Activated CD4-positive, alpha-beta T cell treated with anti-CD3 and anti-CD28 coated beads, Interleukin-2, Interleukin-6, amounts not matched to agents 100 ng/mL and 50 ng/mL, durations not matched to agents 16 hours and 8 hours (primary cell): ENCODE measurements at places on chromosomes 3 and 15.

DNA sequence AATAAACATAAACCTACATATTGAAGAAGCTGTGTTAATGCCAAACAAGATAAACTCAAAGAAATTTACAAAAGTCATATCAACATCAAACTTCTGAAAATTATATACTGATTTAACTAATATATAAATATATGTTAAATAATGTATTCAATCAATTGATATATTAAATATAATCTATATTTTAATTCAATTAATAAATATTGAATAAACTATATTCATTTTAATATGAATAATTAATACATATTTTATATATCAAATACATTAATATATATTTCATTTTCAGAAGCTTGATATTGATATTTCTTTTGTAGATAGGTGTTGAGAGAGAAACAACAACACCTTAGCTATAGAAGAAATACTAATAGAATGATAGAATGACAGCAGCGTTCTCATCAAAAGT is 768.1 kb downstream of the MECOM start:
- DNase-seq, result no peak

- DNase-seq, result no peak
Measured at GRCh38 chr15:88769161-88769971, 33.9 kb upstream of the ACAN start.

DNA sequence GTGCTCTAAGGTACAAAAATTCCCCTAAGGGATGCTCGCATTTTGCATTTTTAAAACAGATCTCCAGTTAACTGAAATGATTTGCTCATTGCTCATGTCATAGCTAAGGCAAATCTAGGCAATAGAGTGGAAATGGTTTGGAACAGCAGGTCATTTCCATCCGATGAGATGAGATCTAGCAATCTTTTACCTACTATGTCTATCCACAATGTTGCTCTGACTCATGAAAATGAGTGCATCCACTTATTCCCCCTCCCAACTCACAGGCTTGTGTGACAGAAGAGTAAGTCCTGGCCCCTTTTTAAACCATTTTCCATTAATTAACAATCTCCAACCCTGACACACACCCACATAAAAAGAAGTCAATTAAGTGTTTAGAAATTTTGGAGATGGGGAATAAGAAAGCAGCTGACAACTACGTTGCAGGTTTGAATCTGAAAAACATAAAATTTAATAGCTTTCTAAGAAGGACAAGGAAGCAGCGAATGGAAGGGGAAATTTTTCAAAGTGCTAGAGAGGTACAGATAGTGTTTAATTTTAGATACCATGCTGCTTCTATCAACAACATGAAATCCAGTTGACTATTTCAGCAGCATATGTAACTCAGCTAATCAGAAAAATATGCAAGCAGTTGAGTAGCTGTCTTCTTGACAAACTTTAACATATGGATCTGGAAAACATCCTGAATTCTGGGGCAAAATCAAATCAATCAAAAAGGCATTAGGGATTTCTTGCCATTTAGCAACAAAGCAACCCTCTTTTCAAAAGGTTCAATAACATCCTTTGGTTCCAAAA is 112.0 kb downstream of the TMCO5A start:
- DNase-seq, result no peak

DNA sequence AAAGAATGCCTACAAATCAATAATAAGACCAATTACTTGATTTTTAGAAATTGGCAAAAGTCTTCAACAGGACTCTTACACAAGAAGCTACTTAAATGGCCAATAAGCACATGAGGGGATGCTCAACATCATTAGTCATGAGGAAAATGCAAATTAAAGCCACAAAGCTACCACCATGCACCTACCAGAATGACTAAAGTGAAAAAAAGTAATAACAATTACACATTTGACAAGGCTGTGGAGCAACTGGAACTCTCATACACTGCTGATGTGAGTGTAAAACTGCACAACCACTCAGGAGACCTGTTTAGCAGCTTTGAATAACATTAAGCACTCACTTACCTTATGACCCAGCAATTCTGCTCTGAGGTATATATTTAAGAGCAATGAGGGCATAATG is 68.4 kb downstream of the PPCDC start:
- DNase-seq, result peak; percentile 71

GRCh38 chr15:35874260-35874905 is 328.4 kb upstream of the DPH6 start:
- DNase-seq, result no peak
